ENCODE measurements at places on chromosomes 12 and 14.

DNA sequence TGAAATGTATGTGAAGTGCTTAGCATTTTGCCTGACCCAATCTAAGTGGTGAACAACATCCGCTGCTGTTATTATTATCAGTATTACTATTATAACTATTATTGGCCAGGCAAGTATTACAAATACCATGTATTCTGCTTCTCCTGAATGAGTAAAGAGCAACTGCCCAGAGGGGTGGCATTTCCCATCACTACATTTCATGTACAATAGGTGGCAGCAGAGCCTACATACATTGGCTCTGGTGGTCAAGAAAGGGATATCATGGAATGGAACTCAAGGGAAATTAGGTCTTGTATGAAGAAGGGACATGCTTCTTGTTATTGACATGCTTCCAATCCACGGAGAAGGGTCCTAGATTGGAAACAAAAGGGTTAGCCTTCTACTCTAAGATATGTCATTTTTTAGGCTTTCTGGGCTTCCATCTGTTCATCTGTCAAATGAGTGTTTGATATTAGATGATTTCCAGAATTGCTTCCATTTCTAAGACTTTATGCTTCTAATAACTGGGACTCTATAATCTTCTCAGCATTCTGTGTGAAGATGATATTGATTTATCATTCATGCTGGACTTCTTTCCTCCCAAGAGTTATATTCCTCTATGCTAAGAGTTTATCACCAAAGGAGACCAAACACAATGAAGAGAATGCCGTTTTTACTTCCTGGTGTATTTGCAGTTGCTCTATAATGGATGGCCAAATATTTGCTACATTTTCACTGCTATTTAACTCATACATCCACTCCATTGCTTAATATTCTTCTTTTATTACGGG, 239.1 kb downstream of the SSPN start:
- peak; percentile 84 for DNase-seq

- no peak for DNase-seq
These were observed 926.6 kb downstream of the VRK1 start for GRCh38 chr14:97723819-97724218.

- no peak for DNase-seq
These were observed 105.3 kb upstream of the RTL1 start for GRCh38 chr14:101008631-101009336.

GRCh38 chr14:37124614-37125013, 47.8 kb downstream of the SLC25A21 start:
- peak; percentile 57 for DNase-seq

- no peak for DNase-seq
These were observed 447.4 kb downstream of the RAD51B start for GRCh38 chr14:68266998-68267397.

- DNase-seq: no peak
These were observed 182.7 kb downstream of the TMX1 start for GRCh38 chr14:51422704-51423103.

- DNase-seq: peak; percentile 20
These were observed 52.8 kb downstream of the FRMD6 start for GRCh38 chr14:51704545-51704944.

DNA sequence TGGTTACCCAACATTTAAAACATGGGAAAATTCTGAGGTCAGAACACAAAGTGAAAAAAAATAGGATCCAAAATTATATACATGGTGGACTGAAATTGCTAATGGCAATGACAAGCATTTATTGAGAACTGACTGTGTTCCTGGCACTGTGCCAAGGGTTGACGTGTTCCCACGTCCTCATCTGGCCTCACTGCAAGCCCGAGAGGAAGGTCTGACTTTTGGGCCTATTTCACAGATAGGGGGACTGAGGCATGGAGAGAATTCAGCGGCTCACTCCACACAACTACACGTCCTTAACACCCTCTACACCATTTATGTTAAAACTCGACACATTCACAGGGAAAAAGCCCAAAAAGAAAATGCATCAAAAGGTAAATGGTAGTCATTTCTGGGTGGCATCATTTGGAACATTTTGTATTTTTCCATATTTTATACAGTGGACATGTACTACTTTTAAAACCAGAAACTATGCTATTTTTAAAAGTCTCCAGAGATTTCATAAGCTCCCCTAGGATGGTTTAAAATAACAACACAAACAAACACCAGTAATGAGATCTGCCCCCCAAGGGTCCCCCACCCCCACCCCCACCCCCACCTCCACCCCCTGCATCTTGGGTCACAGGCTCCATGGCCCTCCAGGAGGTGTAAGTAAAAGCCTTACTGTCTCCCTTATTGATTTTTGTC, 27.7 kb downstream of the CLMN start:
- DNase-seq: peak; percentile 57

DNA sequence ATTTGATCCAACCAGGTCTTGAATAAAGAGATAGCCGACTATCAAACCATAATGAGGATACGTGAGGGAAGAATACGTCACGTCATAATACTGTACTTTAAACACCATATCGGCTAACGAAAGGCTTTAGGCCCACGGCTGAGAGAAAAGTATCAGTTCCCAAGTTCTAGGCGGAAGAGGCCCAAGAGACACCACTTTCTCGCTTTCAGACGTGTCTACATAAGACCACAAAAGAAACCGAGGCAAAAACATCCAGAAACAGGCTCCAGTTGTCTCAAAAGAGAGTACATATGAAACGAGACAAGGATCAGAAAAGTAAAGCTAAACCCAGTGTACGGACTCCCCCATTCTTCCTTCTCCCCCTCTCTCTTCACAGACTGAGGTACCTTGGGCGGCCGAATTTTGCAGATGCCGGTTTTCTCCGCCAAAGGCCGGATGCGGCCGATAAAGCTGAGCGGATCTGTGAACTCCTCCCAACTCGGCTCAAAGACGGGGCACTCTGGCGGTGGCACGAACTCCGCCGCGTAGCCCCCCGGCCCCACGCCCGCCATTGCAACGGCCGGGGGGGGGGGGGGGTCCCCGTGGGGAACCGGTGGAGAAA, 479 bp downstream of the KDM5A start:
- DNase-seq: peak; percentile 29

DNA sequence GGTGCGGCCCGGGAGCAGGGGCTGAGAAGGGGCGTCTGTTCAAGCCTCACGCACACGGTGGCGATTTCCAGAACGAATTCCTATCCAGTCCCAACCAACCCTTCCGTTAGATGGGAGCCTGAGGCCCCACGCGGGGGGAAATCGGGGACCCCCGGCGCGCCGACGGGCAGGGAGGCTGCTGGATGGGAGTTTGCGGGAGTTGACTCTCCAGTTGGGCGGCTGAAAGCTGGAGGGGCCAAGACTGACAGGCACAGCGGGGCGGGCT, 9.8 kb downstream of the EXOC3L4 start:
- no peak for DNase-seq

- DNase-seq: no peak
These were observed 10.8 kb downstream of the GALNT9 start for GRCh38 chr12:132318618-132319033.

DNA sequence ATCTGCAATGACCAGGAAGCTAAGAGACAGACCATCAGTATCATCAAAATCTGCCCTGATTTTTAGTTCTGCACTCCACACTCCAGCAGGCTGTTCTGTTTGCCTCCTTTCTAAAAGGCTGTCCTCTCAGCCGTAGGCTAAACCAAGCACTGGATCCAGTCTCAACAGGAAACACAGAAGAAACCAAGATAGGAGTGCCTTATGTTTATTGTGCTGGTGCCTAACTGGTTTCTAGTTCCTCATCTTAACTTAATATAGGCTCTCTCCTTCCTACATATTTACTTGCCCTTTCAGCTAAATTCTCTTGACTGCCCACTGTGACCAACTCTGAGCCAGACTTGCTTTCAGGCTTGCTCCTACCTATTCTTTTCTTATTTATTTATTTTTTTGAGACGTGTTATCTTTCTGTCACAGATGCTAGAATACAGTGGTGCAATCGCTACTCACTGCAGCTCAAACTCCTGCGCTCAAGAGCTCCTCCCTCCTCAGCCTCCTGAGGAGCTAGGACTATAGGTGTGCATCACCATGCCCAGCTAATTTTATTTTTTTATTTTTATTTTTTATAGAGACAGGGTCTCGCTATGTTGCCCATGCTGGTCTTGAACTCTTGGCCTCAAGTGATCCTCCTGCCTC, 30.8 kb downstream of the GALNT4 start:
- DNase-seq: no peak

DNA sequence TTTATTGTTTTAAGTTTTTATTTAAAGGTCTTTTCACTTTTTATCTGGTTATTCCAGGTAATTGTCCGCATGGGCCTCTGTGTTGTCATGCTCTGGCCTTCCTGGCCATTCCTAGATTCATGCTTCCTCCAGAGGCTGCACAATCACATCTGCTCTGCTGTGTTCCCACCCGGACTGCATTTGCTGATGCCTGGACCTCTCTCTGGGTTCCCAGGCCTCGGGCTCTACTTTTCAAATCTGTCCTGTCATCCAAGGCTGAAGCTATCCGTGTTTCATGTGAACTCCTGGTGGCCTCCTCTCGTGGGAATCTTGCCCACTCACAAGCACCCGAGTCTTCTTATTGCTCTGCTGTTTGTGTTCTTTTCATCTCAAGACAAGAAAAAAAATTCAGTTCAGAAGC, 16.1 kb upstream of the VDR start:
- no peak for DNase-seq

GRCh38 chr12:114920771-114921554, 237.0 kb upstream of the TBX3 start:
- no peak for DNase-seq

- DNase-seq: no peak
These were observed 337.9 kb upstream of the KITLG start for GRCh38 chr12:88918161-88918560.

- peak; percentile 50 for DNase-seq
These were observed 55.6 kb upstream of the PTPRB start for GRCh38 chr12:70692681-70693288.

- no peak for DNase-seq
These were observed 170.9 kb downstream of the GRIP1 start for GRCh38 chr12:66508025-66508424.

GRCh38 chr12:29088611-29089219, 60.4 kb upstream of the FAR2 start:
- DNase-seq: peak; percentile 54
